Cardiac fibroblast (primary cell): ENCODE measurements at places on chromosomes 2 and 18.

GRCh38 chr2:148614014-148614321, 30.6 kb upstream of the EPC2 start:
- peak; percentile 42 for DNase-seq

- DNase-seq, result no peak
These were observed 140.6 kb downstream of the VAPA start for GRCh38 chr18:10054366-10054765.

DNA sequence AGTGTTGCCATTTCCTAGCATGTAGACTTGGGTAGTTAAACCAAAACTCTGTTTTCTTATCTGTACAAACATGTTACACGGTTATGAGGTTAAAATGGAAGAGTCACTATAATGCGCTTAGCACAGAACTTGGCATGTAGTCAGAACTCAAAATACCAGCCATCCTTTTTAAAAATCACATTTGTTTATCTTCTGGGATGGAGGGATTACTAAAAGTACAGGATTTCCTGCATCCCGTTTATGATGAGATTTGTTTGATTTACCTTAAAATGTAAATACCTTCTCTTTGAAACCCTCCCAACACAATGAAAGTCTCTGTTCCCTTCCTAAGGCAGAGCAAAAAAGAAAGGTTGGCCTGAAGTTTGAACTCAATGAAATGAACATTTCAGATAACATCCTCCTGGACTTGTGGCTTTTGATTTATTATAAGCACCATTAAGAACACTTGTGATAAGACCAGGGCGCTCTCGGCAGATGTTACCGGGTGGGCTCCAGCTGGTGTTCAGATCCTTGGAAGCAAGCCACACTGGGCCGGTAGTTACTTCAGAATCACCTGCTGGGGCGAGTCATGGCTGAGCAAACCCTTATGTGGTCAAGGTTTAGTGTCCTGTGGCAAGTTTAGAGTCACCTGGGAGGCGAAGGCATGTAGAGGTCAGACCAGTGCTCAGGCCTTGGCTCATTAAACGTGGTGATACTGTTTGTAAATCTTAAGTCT, 105.7 kb downstream of the MGAT5 start:
- DNase-seq, result no peak

- no peak for DNase-seq
These were observed 203.9 kb downstream of the PHLPP1 start for GRCh38 chr18:62919109-62919838.

- no peak for DNase-seq
These were observed 103.4 kb downstream of the NRP2 start for GRCh38 chr2:205785507-205786260.

DNA sequence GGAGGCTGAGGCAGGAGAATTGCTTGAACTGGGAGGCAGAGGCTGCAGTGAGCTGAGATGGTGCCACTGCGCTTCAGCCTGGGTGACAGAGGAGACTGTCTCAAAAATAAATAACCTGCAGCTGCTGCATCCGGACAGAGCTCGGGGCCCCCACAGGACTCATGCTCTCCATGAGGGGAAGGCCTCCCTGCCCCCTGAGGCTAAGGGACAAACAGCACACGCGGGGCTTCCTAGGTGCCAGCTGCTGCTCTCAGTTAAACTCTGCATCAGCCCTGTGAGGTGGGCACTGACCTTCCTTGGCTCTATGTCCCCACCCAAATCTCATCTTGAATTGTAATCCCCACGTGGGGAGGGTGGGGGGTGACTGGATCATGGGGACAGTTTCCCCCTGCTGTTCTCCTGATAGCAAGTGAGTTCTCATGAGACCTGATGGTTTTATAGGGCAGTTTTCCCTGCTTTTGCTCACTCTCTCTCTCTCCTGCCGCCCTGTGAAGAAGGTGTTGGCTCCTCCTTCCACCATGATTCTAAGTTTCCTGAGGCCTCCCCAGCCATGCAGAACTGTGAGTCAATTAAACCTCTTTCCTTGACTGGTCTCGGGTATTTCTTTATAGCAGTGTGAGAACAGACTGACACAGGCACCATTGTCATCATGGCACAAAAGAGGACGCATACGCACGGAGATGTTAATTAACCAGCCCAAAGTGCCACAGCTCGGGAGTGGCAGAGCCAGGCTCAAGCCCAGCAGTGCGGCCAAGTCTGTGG, 49.9 kb upstream of the TAF1B start:
- no peak for DNase-seq

- no peak for DNase-seq
These were observed 96.0 kb downstream of the ACOXL start for GRCh38 chr2:110828330-110828729.

DNA sequence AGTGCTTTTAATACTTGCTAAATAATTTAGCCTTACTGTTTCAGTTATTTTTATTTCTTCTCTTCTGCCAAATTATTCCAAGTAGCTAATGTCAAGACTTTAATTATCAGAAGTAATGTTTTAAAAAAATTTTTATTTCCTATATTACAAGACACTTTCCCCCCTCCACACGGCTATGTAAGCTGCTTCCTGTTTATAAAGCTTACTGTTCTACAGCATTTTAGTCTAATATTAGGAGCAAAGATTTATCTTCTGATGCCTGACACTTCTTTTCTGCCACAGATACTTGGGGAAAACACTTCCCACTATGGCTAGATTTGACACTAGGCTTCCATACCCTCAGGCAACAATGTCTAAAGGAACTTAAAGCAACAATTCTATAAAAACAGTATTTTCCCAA, 62.3 kb downstream of the ROCK1 start:
- peak; percentile 6 for DNase-seq
